ENCODE measurements at places on chromosomes 2 and 18.

- no peak for DNase-seq
Measured at GRCh38 chr2:173090276-173090877, 14.7 kb downstream of the MAP3K20 start.

GRCh38 chr2:230974096-230974913 is 21.6 kb upstream of the SPATA3 start:
- DNase-seq = no peak

DNA sequence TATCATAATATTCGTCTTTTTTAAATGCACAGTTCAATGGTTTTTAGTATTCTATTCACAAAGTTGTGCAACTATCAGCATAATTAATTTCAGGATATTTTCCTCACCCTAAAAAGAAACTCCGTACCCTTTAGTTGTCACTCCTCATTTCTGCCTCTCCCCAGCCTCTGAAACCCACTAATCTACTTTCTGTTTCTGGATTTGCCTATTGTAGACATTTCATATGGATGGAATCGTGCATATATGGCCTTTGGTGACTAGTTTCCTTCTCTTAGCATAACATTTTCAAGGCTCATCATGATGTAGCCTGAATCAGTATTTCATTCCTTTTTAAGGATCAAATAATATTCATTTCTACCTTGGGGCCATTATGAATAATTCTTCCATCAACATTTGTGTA is 18.5 kb downstream of the NEURL3 start:
- DNase-seq = no peak

DNA sequence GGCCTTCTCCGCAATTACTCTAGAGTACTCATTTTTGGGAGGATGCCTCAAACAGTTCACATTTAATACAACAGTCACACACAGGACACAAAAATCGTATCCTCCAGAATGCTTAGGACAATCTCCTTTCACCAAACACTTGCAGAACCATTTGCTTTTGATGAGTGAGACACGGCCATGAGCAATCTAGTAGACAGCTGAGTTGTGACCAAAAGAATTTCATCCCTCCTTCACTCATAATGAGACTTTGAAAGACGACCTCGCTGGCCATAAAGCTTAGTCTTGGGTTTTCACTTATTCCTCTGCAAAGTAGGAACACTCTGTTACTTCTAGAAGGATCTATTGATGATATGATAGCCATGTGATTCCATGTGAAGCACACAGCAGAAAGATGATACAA is 87.5 kb upstream of the SLC35G4 start:
- no peak for DNase-seq

DNA sequence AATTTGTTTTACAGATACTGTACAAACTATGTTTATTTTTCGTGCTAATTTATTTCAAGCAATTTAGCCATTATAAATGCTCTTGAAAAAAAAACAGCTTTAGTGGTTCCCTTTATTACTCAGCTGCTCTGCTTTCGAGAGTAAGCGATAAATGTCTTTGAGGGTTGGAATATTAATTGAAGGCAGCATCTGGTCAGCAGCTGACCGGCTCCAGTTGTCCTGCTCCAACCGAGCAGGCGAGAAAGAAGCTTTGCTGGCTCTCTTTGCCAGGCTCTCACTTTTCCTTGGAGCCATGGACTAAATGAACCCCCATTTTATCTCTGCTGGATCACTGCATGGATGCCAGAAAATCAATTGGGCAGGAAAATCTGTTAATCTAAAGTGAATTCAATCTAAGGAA is 147.4 kb downstream of the LNPK start:
- DNase-seq = no peak

- no peak for DNase-seq
Measured at GRCh38 chr18:70417847-70418246, 129.0 kb downstream of the SOCS6 start.

- DNase-seq = no peak
Measured at GRCh38 chr2:85390941-85391669, 19.1 kb downstream of the CAPG start.

DNA sequence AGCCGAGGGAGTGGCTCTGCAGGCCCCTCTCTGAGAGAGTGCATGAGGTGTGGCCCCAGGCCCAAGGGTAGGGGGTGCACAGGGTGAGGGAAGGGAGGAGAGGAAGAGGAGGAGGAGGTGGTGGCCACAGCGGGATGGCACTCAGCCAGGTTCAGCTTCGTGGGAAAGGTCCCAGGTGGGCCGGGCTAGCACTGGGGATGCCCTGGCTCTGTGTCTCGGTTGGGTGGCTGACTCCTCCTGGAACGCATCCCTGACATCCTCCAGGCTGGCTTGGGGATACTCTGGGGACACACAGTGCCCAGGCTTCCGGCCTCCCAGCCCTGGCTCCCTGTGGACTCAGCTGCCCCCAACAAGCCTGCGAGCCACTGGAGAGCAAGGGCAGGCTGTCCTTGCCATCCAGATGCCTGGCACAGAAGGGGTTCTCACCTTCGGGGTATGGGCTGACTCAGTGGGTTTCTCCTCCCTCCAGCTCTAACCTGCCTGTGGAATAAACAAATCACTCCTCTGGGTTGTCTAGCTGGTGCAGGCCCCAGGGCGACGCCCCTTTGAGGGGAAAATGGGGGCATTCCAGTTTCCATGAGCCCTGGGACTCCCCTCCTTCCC is 582 bp upstream of the ZAP70 start:
- DNase-seq = no peak

DNA sequence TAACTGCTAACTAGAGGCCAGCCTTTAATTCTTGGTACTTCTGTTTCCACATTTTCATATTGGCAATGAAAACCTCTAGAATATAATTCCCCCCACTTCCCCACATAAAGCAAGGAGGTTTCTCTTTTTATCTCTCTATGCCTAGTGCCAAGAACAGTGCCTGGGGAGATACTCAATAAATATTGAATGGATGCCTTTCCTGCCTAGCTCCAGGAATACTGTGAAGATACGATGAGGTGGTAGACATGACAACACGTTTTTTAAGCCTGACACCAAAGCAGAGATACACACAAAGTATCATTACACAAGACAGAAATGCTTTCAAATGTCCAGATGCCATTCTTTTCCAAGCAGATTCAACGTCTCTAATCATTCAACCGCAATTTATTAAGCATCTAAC is 535.5 kb downstream of the XIRP2 start:
- no peak for DNase-seq

- DNase-seq = no peak
Measured at GRCh38 chr2:212109217-212109616, 429.4 kb downstream of the ERBB4 start.

- no peak for DNase-seq
Measured at GRCh38 chr2:237874585-237875161, 15.2 kb downstream of the RAMP1 start.

GRCh38 chr2:54966165-54966832 is 84.0 kb downstream of the RTN4 start:
- no peak for DNase-seq

DNA sequence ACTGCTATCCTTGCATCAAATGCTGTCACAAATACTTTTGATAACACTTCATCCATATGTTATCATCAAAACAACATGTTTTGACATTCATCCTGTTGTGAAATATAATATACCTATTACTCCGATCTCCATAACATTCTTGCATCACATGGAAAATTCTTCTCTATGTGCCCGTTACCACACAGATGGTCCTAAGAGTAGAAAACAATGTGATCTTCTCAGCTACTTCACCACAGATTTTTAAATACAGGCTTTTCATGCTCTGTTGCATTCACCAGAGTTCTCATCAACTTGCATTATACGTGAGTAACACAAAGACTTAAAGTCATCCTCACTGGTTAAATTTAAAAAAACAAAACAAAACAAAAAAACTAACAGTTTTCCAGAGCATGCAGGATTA is 1603.3 kb upstream of the ZEB2 start:
- DNase-seq = no peak

DNA sequence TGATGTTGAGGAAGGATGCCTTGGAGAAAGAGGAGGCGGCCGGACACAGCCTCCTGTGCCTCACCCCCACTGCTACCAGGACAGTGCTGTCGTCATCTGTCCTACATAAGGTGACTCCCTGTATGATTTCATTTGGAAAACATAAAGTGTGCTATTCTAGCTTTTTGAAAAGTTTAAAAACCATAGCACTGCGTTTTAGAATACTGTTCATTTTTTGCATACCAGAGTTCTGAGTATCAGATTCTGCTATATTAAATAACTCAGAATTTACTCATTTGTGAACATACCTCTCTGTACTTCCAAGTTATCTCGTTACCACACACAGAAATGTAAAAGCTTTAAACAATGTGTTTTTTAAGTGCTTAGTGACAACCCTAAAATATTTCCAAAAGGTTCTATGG is 302.9 kb downstream of the LRRTM1 start:
- no peak for DNase-seq

GRCh38 chr18:7417727-7418126 is 149.4 kb upstream of the PTPRM start:
- DNase-seq = no peak

GRCh38 chr2:43029186-43029585 is 197.2 kb downstream of the ZFP36L2 start:
- no peak for DNase-seq

DNA sequence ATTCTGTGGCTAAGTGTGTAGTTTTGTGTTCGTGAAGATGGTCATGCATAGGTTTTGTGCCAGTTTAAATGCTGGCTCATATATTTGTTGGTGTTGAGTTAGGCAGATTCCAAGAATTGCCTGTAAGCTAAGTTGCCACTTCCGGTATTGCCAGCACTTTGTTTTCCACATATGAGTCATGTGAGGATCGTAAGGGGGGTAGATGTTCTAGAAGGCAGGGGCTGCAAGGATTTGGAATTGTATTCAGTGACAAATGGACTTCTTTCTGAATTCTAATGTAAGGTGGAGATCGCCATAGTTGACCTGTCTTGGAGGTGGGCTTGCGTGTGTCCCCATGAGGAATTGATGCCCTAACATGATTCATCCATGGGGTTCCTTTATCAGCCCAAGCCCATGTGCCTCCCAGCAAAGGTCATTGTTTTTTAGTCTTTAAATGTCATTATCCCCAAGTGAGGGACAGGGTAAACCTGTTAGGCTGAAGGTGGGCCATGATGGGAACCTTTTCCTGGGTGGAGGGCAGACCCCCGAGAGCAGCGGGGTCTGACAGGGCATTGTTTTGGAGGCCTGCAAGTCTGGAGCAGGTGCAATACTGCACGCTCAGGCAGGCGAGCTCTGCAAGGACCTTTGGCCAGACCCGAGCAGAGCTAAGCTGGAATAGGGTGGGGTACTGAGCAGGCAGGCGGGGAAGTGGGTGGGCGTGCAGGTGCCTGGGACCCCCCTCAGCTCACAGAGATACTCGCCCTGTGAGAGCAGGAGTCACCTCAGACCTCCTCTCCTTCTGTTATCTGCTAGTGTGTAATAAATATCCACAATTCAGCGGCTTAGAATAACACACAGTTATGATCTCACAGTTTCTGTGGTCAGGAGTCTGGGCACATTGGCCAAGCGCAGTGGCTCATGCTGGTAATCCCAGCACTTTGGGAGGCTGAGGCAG is 77.4 kb downstream of the LRRFIP1 start:
- DNase-seq = no peak

DNA sequence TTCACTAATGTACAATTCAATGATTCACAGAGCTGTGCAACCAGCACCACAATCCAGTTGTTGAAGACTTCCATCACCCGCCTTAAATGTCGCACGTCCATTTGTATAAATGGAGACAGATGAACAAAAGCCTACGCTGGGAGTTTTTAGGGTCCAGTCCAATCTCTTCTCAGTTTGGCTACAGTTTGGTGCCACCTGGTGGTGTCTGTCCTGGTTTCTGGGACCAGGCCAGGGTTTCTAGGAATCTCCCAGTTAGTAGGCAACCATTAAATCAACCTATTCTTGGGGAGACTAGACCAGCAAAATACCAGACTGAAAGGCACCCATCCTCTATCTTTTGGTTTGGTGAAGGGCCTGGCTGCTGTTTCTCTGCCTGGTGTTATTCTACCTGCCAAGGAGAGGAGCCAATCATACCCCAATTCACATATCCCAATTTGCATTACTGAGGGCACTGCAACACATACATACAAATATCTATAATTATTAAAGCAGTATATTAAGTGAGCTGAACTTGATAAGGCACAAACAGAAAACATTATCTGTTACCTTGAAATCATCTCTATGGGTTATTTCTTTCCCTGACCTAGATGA is 3.2 kb upstream of the DDX1 start:
- DNase-seq = no peak

GRCh38 chr18:1304392-1304992 is 399.8 kb downstream of the ADCYAP1 start:
- no peak for DNase-seq

- DNase-seq = no peak
Measured at GRCh38 chr2:235157746-235158482, 206.1 kb downstream of the SH3BP4 start.

DNA sequence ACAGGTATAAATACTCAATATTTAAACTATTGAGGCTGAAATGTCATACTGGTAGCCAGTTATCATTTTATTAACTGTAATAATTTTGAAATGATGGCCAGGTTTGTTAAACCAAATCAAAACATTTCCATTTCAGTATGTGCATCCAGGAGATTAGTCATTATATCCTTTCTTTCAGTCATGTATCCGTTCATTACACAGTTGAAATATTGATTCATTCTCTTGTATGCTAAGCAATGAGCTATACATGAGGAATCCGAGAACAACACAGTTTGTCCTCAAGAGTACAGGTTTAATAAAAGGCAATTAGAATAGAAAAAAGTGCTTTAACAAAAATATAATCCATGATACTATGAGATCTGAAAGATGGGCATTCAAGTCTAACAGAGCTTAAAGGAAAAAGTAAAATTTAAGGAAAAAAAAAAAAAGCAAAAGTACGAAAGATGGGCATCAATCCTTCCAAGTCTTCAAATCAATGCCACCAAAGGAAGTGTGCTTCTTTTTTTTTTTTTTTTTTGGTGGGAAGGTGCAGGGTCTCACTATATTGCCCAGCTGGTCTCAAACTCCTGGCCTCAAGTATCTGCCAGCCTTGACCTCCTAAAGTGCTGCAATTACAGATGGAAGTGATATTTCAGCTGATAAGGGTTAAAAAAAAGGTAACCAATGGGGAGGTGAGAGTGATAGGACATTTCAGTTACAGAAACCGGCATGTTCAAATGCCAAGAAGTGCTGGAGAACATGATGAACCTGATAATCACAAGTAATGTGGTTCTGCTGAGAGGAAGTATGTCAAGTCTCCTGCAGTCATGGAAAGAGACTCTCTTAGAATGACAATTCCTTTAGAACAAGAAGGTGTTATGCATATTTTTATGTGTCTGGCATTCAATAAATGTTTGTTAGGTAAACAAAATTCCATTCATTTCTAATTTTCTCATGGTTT is 35.8 kb downstream of the PUM2 start:
- DNase-seq = no peak

DNA sequence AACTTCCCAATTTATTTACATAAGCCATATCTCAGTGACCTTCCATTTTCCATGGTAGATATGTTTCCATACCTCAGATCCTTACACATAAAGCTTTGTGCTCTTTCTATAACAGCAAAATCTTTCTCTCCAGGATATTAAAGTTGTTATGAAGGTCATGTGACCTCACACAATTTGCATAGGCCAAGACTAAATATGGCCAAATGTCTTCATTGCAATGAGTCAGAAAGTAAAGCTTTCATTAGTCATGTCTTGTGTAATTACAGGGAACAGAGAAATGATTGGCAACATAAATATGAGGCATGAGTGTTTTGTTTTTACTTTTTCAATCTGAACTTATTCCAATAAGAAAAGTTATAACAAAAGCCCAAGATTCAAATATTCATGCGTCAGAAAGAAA is 243.5 kb downstream of the ASXL3 start:
- DNase-seq = no peak
